ENCODE measurements at places on chromosomes 3 and 15.

DNA sequence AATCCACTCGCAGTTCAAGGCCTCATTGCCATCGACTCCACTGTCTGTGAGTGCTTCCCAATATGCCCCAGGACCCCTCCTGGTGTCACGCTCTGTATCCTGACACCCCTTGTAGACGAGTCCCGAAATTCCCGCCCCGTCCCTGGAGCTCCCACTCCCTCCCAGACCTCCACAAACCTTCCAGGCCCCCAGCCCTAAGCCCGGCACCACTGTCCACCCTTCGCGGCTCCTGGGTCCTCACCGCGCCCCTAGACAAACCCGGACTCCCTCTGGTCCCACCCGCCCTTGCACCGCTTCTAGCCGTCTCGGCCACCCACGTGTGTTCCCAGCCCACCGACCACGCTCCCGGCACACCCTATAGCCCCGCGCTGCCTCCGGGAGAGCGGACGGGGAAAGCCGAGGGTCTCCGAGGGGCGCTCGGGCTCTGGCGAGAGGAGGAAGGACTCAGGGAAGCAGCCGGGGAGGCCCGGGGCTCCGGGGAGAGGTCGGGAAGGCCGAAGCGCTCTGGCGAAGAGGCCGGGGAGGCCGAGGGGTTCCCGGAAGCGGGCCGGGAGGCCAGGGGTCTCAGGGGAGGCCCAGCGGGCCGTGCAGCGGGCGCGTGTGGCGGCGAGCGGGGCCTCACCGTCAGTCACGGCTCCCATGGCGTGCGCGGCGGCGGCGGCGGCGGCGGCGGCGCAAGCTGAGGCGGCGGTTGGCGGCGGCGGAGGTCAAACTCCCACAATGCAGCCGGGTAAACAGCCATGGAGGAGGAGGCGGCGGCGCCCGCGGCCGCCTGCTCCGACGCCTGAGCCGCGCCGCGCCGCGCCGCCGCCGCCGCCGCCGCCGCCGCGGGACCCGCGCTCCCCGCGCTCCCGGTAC lies at the start of the genes ATXN7 and THOC7:
TSS of gene ATXN7 (plus strand) at position 718 of the 858 bp plus-strand sequence. CDS start 48,732 bp downstream, outside the sequence.
TSS of gene THOC7 (minus strand) at position 656 of the 858 bp plus-strand sequence. CDS start at position 641, 15 bp downstream.
- peak; percentile 55 for DNase-seq

DNA sequence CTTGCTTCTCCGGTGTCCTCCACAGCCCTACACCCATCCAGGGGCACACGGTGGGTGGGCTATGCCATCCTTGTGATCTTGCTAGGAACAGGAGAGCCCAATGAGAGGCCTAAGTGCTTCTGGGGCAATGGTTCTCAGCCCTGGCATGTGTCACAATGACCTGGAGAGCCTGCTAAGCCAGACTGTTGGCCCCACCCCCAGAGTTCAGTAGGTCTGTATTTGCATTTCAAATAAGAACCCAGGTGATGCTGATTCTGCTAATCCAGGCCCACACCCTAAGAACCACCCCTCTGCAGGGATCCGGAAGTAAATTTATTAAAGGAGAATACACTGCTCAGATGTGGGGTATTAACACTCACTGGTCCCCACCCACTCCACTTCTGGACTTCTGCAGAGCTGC lies 57.9 kb downstream of the RORA start:
- no peak for DNase-seq

DNA sequence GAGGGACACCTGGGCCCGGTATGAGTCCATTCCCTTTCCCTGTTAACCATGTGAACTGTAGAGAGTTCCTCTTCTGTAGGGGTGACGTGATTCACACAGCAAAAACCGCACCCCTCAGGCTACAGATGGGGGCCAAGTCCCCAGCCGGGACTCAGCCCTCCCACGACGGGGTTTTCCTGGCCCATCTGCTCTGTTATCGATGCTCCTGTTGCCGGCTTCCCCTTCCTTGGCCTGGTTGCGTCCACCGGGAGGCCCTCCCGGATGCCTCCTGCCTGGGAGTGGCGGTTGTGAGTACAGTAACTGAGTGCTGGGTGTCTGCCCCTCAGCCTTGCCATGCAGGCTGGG lies 817 bp upstream of the PLXNA1 start:
- DNase-seq: no peak

DNA sequence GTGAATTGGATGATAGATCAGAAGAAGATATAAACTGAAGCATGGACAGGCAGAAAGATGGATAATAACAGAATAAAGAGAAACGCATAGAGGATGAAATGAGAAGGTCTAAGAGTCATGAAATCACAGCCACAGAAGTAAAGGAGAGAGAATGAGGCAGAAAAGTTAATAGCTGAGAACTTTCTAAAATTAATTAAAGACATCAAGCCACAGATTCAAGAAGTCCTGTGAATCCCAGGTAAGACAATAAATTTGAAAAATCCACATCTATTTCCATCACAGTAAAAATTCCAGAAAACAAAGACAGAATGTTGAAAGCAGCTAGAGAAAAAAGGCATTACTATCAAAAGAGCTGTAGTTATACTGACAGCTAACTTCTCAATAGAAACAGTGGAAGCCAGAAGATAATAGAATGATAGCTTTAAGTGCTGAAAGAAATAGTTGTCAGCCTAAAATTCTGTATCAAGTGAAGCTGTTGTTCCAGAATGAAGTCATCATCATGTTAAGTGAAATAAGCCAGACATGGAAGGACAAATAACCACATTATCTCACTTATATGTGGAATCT lies 12.0 kb downstream of the ACVR2B start:
- DNase-seq: no peak

- DNase-seq: peak; percentile 27
Measured at GRCh38 chr15:38300395-38300794, 47.8 kb downstream of the SPRED1 start.

DNA sequence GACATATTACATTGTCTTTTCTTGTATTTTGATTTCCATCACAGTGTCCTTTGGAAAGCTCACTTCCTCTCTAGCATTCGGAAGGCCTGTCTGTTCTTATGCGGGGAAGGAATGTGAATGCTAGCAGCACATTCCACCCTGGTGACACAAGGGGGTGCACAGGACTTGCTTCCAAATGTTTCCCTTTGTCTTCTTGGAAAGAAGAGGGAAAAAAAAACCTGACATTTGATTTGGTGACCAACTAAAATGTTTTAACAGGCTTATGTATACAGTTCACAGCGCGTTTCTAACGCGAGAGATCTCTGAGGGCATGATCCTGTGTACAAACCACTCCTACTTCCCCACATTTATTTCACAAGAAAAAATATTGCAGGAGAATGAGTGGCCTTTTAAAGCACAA lies 107.6 kb upstream of the FXR1 start:
- DNase-seq: peak; percentile 16

DNA sequence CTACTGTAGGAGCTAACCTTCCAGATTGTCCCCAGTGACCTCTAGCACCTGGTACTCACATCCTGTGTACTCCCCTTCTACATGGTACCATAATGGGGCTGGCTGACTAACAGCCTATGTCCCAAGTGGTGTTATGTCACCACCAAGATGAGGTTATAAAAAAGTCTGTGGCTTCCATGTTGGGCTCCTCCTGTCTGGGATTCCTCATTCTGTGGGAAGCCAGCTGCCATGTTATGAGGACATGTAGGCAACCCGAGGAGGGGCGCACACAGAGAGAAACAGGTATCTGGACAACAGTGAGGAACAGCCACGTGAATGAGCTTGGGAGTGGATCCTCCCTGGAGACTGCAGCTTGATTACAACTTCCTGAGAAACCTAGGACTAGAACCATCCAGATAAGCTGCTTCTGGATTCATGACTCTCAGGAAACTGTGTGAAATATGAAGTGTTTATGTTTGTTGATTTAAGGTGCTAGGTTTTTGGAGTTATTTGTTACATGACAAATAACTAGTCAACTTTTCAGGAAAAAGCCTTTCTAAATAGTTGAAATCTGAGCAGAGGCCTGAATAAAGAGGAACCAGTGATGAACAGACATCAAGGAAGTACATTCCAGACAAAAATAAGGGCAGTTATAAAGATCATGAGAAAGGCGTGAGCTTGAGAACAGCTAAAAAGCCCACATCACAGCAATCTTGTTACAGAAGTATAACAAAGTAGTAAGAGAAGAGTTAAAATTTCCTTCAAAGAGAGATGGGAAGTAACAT lies 21.7 kb downstream of the GOLIM4 start:
- no peak for DNase-seq

GRCh38 chr3:14161282-14161681 lies 17.1 kb downstream of the XPC start:
- DNase-seq: no peak

GRCh38 chr3:180947761-180948390 lies 35.4 kb downstream of the FXR1 start:
- DNase-seq: no peak

DNA sequence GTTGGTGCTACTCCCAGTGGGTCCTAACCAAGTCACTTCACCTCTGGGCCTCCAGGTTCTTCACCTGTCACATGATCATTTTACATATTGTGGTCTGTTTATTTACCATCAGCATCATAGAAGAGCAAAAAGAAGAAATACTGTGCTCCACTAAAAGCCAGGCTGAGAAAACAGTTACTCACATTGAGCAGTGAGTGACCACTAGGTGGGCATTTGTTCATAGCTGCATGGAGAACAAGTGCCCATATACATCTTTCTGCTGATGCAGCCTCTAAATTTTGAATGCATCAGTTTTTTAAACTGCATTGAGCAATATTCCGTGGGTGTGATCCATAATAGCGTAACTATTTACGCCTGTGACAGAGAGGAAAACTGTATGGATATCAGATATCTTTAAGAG lies 76.2 kb downstream of the DCUN1D1 start:
- no peak for DNase-seq

DNA sequence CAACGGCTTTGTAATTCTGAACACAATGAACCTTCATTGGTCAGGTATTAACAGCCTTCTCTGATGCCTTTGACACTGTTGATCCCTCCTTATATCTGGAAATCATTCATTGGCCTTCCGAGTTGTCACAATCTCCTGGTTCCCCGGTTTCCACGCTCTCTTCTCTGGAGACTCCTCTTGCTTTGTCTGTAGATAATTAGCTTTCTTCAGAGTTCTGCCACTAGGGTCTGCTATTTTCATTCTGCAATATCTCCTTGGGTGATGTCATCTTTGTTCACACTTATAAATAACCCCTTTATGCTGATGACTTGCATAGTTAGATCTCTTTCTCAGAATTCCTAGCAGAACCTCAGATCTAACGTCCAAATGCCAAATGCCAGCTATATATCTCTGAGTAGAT lies 583.8 kb upstream of the ZNF717 start:
- DNase-seq: no peak

DNA sequence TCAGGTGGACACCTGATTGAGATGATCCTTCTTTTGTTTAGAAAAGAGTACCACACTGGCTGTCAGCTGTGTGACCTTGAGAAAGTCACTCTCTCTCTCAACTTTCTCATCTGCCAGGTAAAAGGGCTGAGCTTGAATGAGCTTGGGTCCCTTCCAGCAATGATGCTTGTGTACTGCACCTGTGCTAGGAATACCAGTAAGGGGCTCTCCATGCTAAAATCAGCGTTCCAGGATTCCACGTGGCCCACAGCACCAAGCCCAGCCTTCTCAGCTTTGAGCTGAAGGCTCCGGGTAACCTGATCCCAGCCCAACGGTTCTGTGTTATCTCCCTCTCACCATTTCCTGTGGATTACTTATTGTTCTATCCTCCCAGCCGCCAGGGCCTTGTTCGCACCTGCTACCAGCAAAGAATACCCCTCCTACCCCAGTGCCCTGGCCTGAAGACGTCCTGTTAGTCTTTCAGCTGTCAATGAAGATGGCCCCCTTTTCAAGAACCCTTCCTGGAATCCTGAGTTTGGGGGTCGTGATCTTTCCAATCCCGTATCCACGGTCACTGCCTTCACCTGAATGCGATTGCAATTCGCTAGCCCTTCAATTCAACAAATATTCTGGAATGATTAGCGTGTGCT lies 54.2 kb upstream of the CGNL1 start:
- no peak for DNase-seq

GRCh38 chr3:170220871-170221270 lies 1.4 kb upstream of the PRKCI start:
- DNase-seq: no peak

- DNase-seq: no peak
Measured at GRCh38 chr3:172673210-172673679, 37.6 kb downstream of the NCEH1 start.
